ENCODE measurements at places on chromosomes 16 and 17. TPM values are rescaled to one million over a fixed set of nuclear protein-coding genes. Genes with fewer than 3 reads are reported as not detected.

NPIPB6 gene
- total RNA-seq: 0.17 TPM

DDX52 gene
- 12.0 TPM for total RNA-seq

CNTD1 gene
- not detected for total RNA-seq

TNFRSF13B gene
- total RNA-seq: not detected

PRRT2 gene
- total RNA-seq: 0.67 TPM

CACNA1G gene
- total RNA-seq: under 0.01 TPM

CLEC3A gene
- not detected for total RNA-seq

GNG13 gene
- not detected for total RNA-seq

DPEP1 gene
- 0.34 TPM for total RNA-seq

CCL1 gene
- total RNA-seq: not detected

MKS1 gene
- total RNA-seq: 11.9 TPM

All from bronchus fibroblast of lung (primary cell).